ENCODE measurements at places on chromosomes 1 and 21. TPM values are rescaled to one million over a fixed set of nuclear protein-coding genes. Genes with fewer than 3 reads are reported as not detected.
A peak's percentile ranks its signal among the peaks of the same experiment; 100 is the strongest.

The GRIK3 gene
- total RNA-seq = 0.40 TPM

The NECTIN4 gene
- 12.5 TPM for total RNA-seq

The ALG6 gene
- 25.3 TPM for total RNA-seq

The MDM4 gene
- 62.1 TPM for total RNA-seq

The DNASE2B gene
- not detected for total RNA-seq

The FAM72C gene
- 1.5 TPM for total RNA-seq

The AMY1B gene
- 4.4 TPM for total RNA-seq

GRCh38 chr1:91885716-91886506 lies at the start of gene TGFBR3:
Gene TGFBR3, minus strand, starts transcription at chr1:91886151. Its CDS starts 24,620 bp downstream, at chr1:91861531.
- H3K27me3 ChIP-seq = no peaks in the 10 kb centered on the region
- peak; percentile 98 for DNase-seq
- peak within 1 kb of the TSS; percentile 95 for H3K27ac ChIP-seq
- peaks cover 4% of the 10 kb centered on the region for H3K4me1 ChIP-seq
- H3K36me3 ChIP-seq = no peaks in the 10 kb centered on the region
- H3K4me3 ChIP-seq = peak within 1 kb of the TSS; percentile 94

- no peak overlapping the region for H3K27ac ChIP-seq
- no peaks in the 10 kb centered on the region for H3K27me3 ChIP-seq
- no peak for DNase-seq
- no peak overlapping the region for H3K4me3 ChIP-seq
- H3K4me1 ChIP-seq = no peaks in the 10 kb centered on the region
- H3K36me3 ChIP-seq = peaks cover 9% of the 10 kb centered on the region
These were observed 3.5 kb upstream of the ARF1 start for GRCh38 chr1:228079013-228079412.

- H3K27ac ChIP-seq = no peak overlapping the region
- DNase-seq = no peak
- H3K36me3 ChIP-seq = no peaks in the 10 kb centered on the region
- H3K4me1 ChIP-seq = peaks cover 30% of the 10 kb centered on the region
- H3K27me3 ChIP-seq = no peaks in the 10 kb centered on the region
These were observed 8.0 kb downstream of the XPR1 start for GRCh38 chr1:180639871-180640270.

DNA sequence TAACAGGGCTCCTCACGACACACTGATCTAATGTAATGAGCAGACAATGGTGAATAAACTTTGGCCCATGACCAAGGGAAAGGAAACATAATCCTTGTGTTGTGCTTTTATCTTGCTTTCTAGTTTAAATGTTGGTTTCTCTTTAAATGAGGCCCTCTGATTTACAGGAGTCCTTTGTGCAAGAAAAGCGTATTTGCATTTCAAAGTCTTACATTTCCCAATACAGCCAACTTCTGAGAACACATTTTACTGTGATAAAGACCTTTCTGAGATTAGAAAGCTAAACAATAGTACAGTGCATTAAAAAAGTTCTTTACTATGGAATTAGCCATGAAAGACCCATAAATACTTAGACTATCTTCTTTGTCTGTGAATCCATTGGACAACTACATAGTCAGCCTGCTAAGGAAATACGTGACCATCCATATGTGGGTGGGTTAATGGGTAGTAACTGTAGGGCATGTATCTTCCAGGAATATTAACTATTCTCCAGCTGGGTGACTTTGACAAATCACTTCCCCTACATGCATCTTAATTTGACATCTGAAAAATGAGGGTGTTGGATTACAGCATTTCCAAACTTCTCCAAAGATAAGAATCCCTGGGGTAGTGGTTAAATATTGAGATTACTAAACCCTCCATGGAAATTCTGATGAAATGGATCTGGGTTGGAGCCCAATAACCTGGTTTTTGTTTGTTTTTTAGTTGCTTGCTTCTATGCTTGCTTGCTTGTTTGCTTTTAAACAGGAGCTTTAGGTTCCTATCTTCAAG lies 50.3 kb upstream of the USP1 start:
- DNase-seq = peak; percentile 64
- peaks cover 18% of the 10 kb centered on the region for H3K4me1 ChIP-seq
- H3K27ac ChIP-seq = no peak overlapping the region
- no peak overlapping the region for H3K4me3 ChIP-seq
- H3K36me3 ChIP-seq = no peaks in the 10 kb centered on the region

GRCh38 chr1:109539676-109540075 lies at the start of gene GPR61:
Gene GPR61, plus strand, starts transcription at chr1:109539872. Its CDS starts 3,151 bp downstream, at chr1:109543023.
- H3K4me1 ChIP-seq = no peaks in the 10 kb centered on the region
- H3K27me3 ChIP-seq = no peaks in the 10 kb centered on the region
- no peak for DNase-seq
- H3K27ac ChIP-seq = no peak within 1 kb of the TSS
- H3K4me3 ChIP-seq = no peak within 1 kb of the TSS
- no peaks in the 10 kb centered on the region for H3K36me3 ChIP-seq

GRCh38 chr1:78113156-78113916 lies 67.6 kb downstream of the GIPC2 start:
- H3K4me3 ChIP-seq = no peak overlapping the region
- no peaks in the 10 kb centered on the region for H3K4me1 ChIP-seq
- peak overlapping the region; percentile 2 for H3K27ac ChIP-seq
- DNase-seq = no peak

DNA sequence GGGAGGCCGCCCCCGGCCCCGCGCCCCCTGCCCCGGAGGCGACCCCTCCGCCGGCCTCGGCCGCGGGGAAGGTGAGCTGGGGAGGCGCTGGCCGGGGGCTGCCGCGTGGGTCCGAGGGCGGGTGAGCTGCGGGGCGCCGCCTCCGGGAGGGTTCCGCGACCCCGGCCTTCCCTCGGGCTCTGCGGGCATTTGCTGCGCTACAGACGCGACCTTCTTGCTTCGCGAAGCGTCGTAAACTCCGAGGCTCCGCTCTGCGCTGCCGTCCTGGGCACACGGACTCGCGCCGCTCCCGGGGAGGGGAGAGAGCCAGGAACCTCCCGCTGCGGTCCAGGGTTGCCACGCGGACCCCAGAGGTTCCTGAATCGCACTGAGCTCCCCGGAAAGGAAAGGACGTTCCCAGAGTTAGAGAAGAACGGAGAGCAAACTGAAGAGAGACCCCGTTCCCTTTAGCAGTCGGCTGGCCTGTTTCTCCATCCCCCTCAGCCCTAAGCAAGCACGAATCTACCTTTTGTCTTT lies 345 bp downstream of the SLX9 start:
- peaks cover 22% of the 10 kb centered on the region for H3K4me1 ChIP-seq
- peaks cover 8% of the 10 kb centered on the region for H3K36me3 ChIP-seq
- no peak for DNase-seq
- no peak overlapping the region for H3K27ac ChIP-seq
- H3K4me3 ChIP-seq = peak overlapping the region; percentile 90

DNA sequence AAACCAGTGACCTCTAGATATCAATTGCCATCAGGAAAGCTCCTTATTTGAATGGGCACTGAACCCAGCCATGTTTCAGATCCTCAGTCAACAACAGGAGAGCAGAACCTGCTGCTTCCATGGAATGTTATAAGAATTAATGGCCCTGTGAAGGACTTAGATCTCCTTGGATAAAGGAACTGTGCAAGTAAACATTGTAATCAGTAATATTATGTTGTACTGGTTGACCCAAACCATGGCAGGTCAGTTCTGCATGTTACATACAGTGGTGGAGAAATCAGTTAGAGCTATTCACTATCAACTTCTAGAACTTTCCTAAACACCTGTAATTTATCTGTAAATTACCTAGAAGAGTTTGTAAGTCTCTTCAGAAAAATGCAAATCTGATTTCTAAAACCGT lies 11.2 kb upstream of the CLDN8 start:
- H3K27ac ChIP-seq = no peak overlapping the region
- H3K4me1 ChIP-seq = no peaks in the 10 kb centered on the region
- H3K4me3 ChIP-seq = no peak overlapping the region
- no peaks in the 10 kb centered on the region for H3K36me3 ChIP-seq
- no peak for DNase-seq

- no peak for DNase-seq
- H3K36me3 ChIP-seq = no peaks in the 10 kb centered on the region
- H3K4me1 ChIP-seq = no peaks in the 10 kb centered on the region
- H3K27ac ChIP-seq = no peak overlapping the region
- H3K4me3 ChIP-seq = no peak overlapping the region
These were observed 32.4 kb downstream of the ASTN1 start for GRCh38 chr1:177132141-177132540.

DNA sequence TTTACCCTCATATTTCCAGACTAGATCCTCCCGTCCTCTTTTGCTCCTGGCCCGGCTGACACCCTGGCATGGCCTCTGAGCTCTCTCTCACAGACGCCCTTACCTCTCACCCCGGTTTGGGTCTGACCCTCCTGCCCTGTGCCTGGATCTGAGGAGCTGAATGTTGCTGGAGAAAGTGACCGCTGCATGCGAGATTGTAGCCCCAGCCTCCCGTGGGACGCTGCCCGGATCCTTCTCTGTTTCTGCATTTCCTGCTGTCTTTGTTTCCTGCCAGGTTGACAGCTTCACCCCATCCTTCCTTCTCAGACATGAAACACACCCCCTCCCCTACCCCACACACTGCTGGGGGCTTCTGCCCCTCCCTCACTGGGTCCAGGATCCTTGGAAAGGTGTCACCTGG lies 9.5 kb downstream of the FAM131C start:
- no peaks in the 10 kb centered on the region for H3K27me3 ChIP-seq
- H3K4me3 ChIP-seq = no peak overlapping the region
- no peak for DNase-seq
- no peaks in the 10 kb centered on the region for H3K36me3 ChIP-seq

DNA sequence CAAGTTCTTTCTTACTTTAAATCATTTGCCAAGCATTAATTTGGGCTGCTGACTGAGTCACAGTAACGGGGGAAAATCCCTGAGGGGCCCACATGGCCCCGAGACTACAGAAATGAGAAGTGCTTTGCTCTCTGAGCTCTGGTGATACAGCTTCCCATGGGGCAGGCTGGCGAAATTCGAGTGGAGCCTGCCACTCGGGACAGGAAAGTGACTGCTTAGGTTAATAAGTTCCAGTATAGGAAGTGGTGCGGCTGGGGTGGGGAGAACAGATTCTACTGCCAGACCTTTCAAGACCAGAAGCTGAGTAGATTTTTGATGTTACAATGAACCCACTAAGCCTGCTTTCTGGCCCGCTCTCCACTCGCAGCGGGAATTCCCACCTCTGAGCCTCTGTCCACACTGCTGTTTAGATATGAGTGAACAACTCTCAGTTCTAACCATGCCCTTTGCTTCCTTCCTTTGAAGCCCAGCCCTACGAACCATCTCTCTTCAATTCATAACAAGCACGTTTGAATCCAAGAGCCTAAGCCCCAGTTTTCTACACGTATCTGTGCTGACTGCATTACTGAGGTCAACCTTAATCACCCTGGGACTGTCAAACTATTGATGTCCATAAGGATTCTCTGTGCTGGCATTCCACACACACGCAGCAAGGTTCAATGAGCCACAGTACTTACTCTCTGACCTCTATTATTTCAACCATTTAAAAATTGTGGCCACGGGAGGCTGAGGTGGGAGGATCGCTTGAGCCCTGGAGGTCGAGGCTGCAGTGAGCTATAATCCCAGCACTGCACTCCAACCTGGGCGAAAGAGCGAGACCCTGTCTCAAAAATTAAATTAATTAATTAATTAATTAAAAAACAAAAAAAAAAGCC lies 9.6 kb downstream of the ZBTB17 start:
- no peak for DNase-seq
- no peaks in the 10 kb centered on the region for H3K36me3 ChIP-seq
- no peaks in the 10 kb centered on the region for H3K27me3 ChIP-seq
- H3K4me1 ChIP-seq = peaks cover 11% of the 10 kb centered on the region
- no peak overlapping the region for H3K4me3 ChIP-seq
